Activated CD8-positive, alpha-beta memory T cell treated with anti-CD3 and anti-CD28 coated beads, Interleukin-2, amount 50 U/mL, for 48 hours (primary cell): ENCODE measurements at places on chromosomes 4 and X.
A peak's percentile ranks its signal among the peaks of the same experiment; 100 is the strongest.

DNA sequence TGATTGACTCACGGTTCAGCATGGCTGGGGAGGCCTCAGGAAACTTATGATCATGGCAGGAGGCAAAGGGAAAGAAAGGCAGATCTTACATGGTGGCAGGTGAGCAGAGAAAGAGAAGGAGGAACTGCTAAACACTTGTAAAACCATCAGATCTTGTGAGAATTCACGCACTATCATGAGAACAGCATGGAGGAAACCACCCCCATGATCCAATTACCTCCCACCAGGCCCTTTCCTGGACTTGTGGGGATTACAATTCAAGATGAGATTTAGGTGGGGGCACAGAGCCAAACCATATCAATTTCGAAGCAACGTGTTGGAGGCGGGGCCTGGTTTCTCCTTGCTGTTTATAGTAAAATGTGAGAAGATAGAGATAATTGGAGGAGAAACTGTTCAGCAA is 167.4 kb downstream of the GABRB1 start:
- no peak for DNase-seq

DNA sequence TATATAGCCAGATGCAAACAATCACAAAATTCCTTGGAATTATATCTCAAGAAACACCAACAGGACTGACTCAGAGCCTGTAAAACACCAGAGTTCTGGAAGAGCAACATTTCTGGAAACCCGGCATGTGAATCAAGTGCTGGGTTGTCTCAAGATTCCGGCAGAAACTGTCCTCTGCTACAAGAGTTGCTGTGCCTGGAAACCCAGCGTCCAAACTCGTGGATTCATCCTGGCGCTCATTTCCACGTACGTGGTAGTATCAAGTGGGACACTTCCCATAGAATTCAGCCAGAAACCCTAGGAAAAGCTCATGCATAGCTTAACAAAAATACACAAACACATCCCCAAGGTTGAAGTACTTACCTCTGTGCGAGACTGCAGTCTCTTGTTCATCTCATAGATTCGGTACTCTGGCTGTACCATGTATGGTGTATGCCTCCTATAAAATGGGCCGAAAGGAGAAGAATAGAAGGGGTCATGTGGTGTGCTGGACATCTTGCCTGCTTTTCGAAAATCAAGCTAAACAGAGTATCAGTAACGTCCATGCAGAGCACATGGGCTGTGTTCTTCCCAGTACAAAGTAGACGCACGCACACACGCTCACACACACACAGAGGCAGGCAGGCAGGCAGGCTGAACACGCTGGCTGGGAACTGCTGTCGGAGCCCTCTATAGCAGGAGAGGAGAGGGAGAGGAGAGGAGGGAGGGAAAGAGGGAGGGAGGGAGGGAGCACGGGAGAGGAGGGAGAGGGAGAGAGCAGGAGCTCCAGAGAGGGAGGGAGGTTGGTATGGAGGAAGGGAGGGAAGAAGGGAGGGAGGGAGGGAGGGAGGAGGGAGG is at the start of gene LDB2:
TSS of gene LDB2 (minus strand) at position 655 of the 837 bp plus-strand sequence.
- DNase-seq, result no peak

DNA sequence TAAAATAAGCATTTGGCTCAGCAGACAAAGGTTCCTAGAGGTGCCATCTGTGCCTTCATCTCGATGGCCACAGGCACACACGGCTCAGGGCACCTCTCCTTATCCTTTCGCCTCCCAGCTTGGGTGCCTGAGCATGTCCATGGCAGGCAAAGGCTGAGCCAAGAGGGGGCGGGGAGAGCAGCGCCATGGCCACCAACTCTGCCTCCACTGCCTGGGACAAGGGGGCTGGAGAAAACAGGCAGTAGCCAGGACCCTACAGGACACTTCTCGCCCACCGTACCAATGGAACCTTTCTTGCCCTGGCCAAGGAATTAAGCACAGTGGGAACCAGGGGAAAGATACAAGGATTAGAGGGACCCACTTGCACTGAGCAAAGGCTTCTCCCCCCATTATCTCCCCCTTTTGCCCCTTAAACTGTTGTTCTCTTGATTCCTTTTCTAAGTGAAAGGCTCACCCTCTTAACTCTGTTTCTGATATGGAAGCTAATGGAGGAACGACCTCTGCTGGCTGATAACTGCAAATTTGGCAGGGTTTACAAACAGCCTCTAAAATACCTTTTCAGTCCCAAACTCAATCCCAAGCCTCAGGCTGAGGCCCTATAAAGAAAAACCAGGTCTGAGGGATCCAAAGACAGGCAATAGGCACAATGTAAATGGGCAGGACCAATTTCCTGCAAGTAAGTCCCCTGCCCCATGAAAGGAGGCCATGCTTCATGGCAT is 335.2 kb downstream of the ADAM29 start:
- DNase-seq, result no peak

GRCh38 chr4:123524958-123525628 is 128.5 kb downstream of the SPRY1 start:
- no peak for DNase-seq

- no peak for DNase-seq
These were observed 86.8 kb downstream of the PPP1R2C start for GRCh38 chrX:42691196-42691595.

DNA sequence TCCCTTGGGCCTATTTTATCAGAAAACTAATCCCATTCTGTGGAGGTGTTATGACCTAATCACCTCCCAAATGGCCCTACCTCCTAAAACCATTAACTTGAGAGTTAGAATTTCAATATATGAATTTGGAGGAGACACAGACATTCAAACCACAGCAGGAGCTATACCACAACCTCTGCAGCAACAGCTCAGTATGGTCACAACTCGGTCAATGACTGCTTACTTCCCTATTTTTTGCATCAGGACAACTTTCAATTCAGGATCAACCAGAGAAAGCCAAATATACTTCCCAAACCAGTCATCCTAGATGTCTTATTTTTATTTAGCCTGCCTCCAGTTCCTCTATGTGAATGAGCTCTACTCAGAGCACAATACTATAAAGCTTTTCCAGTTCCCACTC is 11.3 kb upstream of the SMARCA5 start:
- no peak for DNase-seq

- DNase-seq, result no peak
These were observed 964 bp upstream of the HMGB2 start for GRCh38 chr4:173334891-173335752.

DNA sequence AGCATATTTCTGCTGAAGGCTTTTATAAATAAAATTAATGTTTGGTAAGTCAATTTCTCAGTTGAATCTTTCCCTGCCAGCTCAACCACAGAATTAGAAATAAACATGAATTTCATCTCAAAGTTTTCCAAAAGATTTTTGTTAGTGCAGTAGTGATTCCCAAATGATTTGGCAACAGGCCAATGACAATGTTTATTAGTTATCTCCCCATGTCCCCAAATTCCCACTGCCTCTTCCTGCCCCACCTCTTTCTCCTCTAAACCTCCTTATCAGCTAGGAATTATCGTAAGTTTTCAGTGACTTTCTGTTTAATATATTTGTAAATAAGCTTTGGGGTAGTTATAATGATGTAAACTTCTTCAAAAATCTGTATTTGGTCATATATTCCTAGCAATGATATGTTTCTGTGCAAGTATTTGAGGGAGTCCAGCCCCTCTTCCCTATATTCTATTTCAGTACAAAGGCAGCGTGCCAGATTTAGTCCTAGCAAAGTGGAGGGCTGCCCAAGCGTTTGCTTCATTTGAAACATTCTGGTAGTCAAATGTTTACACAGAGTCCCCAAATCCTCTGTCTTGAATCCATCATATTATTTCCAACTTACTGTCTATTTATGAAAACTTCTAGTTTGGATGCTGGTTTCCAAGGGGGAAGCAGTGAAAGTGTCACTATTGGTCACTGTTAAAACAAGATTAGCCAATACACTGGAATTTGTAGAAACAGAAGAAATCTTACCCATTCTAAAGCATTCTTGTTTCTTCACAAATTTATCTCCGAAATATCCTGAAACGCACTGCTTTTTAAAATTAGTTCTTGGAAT is 33.7 kb upstream of the ANKRD50 start:
- no peak for DNase-seq

DNA sequence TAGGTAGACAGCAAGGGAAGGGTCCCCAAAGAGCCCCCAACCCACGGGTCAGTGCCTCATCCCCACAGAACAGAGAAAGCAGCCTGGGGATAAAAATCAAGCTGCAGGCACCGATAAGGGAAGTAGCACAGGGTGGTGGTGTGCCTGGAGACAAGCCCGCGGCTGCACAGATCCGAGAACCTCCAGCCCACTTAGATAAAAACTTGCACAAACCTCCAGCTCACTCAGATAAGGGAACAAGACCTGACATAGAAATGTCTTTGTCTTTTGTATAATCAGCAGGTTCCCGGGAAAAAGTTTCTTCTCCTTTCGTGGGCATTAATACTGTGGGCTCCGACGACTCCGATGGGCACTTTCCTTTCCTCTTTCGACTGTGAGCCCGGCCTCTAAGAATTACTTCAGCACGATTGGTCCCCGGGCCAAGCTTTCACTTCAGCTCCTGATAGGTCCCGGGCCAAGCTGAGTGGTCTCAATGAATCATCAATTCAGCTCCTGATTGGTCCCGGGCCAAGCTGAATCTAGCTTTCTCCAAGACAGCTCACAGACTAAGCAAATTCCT is 32.4 kb downstream of the PRDX4 start:
- peak; percentile 53 for DNase-seq

DNA sequence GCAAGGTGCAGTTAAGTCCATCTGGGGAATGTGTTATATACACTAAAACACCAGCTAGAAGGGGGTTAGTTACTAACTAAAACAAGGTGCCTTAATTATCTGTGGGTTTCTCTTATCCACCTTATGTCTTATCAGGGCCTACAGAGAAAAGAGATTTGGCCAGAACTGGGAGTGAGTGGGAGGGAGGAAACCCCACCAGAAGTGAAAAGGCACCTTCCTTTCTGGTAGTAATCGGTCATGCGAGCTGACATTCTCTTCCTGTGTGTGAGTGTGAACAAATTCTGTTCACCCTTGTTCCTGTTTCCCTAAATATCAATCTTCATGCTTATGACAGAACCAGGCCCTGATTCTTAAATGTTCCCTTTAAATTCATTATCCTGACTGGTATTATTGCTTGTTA is 43.5 kb downstream of the SRPX2 start:
- DNase-seq, result no peak

- DNase-seq, result no peak
These were observed 309.2 kb downstream of the EVC2 start for GRCh38 chr4:5399124-5399523.

GRCh38 chr4:98623126-98623802 is 35.1 kb downstream of the TSPAN5 start:
- no peak for DNase-seq

GRCh38 chrX:56728321-56728720 is 722 bp upstream of the NBDY start:
- no peak for DNase-seq

DNA sequence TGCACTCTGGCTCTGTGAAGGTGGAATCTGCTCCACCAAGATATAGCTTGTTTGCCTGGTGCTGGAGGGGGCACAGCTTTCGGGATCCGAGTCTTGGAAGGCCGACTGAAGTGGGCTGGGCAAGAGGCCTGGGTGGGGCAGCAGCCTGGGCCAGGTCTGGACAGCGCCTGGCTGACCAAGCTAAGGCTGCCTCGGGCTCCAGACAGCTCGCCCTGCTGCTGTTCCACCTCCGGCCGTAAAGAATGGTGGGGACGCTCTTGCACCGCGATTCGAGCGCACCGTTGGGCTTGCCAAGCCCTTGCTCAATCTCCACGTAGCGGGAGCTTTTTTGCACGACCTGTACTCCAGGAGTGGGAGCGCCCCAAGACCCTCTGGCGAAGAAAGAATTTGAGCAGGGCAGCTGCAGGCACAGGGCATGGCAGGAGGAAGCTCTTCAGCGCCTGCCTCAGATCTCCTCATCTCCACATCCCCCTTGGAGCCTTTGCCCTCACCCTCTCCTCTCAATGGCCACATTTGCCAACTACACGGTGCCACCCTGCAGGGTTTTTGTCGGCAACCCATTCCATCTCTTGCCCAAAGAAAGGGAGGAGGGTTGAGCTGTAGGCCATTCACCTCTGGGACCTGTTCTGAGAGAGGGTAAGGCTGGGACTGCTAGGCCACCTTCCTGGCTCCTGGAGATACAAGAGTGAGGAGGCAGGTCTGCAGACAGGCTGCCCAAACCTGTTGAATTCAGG is 18.9 kb downstream of the CNGA2 start:
- DNase-seq, result peak; percentile 53

DNA sequence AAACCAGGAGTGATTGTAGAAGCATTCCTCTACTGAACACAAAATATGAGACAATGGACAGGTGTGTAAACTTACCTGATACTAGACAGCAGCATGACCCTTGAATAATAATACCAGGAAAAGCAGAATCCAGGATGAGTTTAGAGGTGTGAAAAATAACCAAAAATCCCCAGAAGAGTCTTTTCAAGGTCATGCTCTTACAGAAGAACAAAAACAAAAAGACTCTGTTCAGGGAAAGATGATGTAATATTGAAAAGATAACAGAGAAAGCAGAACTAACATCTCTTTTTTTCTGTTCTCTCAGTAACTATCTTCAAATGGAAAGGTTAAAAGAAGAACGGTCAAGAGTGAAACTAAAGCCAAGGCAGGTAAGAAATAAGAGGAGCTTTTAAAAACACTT is 14.0 kb upstream of the ARHGAP10 start:
- no peak for DNase-seq

GRCh38 chr4:25531272-25531671 is 124.4 kb upstream of the SLC34A2 start:
- no peak for DNase-seq

GRCh38 chr4:145609481-145610427 is 9.4 kb upstream of the MMAA start:
- DNase-seq, result peak; percentile 78

DNA sequence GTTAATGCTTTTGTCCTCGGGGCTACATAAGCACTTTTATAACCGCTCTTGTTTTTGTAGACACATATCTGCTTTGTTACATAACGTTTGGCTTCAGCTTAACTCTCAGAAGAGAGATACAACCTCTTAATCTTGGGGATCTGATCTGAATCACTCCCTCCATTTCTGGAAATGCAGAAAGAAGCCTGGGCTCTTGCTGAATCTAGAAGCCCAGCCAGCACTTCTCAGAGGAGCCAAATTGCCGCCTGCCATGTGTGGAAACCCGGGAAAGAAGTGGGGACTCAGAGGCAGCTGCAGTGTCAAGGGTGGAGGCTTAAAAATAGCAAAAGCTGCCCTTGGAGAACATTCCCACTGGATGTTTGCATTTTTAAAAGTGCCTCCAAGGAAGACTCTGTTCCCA is 69.3 kb upstream of the LDB2 start:
- no peak for DNase-seq

DNA sequence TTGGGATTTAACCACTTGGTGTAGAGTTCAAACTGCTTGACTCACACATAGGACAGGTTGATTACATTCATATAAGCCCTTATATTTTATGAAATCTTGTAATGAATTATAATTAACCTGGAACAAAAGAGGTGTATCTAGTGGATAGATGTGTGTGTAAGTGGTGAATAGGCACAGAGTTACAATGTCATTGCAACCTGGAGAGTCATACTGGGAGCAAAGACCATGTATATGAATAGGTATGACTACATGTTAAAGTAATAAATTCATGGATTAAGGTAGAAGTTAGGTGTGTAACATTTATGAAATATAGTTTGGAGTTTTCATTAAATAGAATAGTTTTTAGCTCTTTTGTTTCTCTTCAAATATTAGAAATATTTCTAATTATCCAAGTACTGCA is 26.1 kb downstream of the RAP1GDS1 start:
- no peak for DNase-seq

GRCh38 chrX:38570396-38570795 is 9.1 kb downstream of the TSPAN7 start:
- DNase-seq, result no peak
